ENCODE measurements at places on chromosomes 16 and 17. TPM values are rescaled to one million over a fixed set of nuclear protein-coding genes. Genes with fewer than 3 reads are reported as not detected.

CES1 gene
- total RNA-seq, result 23.8 TPM

CCL3 gene
- 2.0 TPM for total RNA-seq

DNA sequence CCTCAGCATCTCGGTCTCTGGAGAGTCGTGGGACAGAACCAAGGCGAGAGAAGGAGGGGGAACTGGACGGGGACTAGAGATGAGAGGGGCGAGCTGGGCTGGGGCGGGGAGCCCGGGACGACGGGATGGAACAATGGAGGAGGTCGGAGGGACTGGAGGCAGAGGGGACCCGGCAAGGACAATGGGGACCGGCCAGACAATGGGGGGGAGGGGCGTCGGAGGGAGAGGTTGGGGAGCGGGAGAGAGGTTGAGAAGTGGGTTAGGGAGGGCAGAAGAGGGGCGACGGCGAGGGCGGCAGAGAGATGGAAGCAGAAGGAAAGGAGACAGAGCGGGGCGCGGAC, 719 bp downstream of the NGFR start:
- no peaks in the 10 kb centered on the region for H3K36me3 ChIP-seq
- H3K27me3 ChIP-seq, result peaks cover 6% of the 10 kb centered on the region
- H3K4me3 ChIP-seq, result peak overlapping the region; percentile 43
- DNase-seq, result no peak
- H3K4me1 ChIP-seq, result no peaks in the 10 kb centered on the region

DNA sequence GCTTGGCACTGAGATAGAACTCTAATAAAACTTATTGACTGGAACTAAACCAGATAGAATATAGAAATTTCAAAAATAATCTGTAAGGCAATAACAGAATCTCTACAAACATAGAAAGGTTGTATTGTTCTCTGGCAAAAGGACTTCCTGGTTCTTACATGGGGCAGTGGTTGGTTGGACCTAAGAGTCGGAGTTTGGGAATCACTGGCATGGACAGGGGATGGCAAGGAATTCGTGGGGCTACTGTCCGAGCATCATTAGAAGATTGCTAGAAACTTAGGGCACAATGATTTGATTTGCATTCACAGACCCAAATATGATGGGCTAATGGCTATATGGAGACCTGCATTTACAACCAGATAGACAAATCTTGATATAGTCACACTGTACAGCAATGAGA, 103.8 kb upstream of the GOT2 start:
- H3K36me3 ChIP-seq, result no peaks in the 10 kb centered on the region
- H3K27me3 ChIP-seq, result no peaks in the 10 kb centered on the region
- DNase-seq, result no peak

DNA sequence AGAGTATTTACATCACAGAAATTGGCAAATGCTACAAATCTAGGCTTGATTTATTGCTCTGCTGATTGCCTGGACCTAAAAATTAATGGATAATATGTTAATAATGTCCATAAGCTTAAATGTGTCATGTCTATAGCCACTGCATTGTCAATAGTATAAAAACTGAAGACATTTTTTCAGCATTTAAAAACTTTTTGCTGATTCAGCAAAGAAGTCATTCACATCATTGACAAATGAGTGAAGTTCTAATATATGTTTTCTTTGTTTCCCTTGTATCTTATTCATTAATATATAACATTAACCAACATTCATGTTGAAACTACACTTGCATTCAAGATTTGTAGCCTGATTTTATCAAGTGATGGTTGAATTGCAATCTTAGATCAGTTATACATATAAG, 214.7 kb upstream of the XYLT1 start:
- no peak overlapping the region for H3K4me3 ChIP-seq
- H3K4me1 ChIP-seq, result no peaks in the 10 kb centered on the region
- no peaks in the 10 kb centered on the region for H3K27me3 ChIP-seq
- H3K36me3 ChIP-seq, result no peaks in the 10 kb centered on the region
- no peak overlapping the region for H3K27ac ChIP-seq
- DNase-seq, result no peak
